ENCODE measurements at places on chromosomes 11 and 22. TPM values are rescaled to one million over a fixed set of nuclear protein-coding genes. Genes with fewer than 3 reads are reported as not detected.
A peak's percentile ranks its signal among the peaks of the same experiment; 100 is the strongest.

- no peak for DNase-seq
Observed at GRCh38 chr22:23001463-23001862, 68.9 kb upstream of the GNAZ start.

- peak; percentile 74 for DNase-seq
Observed at GRCh38 chr11:117143390-117143789, 697 bp upstream of the PAFAH1B2 start.

DNA sequence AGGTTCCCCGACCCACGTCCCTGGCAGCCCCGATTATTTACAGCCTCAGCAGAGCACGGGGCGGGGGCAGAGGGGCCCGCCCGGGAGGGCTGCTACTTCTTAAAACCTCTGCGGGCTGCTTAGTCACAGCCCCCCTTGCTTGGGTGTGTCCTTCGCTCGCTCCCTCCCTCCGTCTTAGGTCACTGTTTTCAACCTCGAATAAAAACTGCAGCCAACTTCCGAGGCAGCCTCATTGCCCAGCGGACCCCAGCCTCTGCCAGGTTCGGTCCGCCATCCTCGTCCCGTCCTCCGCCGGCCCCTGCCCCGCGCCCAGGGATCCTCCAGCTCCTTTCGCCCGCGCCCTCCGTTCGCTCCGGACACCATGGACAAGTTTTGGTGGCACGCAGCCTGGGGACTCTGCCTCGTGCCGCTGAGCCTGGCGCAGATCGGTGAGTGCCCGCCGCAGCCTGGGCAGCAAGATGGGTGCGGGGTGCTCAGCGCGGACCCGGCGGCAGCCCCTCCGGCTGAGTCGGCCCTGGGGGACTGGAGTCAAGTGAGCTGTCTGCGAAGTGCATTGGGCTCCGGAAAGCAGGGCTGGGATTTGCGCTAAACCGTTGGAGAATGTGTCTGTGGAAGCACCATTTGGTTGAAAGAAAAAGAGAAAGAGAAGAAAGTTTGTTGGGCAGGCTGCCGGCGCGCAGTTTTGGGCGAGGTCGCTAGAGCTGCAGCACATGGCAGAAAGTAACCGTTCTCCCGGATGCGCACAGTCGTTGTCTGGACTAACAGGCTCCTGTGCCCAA lies at the start of gene CD44:
Gene CD44, plus strand, starts transcription at position 229 of the 779 bp plus-strand sequence. Its CDS starts 133 bp downstream, at position 362.
- peak; percentile 91 for DNase-seq

DNA sequence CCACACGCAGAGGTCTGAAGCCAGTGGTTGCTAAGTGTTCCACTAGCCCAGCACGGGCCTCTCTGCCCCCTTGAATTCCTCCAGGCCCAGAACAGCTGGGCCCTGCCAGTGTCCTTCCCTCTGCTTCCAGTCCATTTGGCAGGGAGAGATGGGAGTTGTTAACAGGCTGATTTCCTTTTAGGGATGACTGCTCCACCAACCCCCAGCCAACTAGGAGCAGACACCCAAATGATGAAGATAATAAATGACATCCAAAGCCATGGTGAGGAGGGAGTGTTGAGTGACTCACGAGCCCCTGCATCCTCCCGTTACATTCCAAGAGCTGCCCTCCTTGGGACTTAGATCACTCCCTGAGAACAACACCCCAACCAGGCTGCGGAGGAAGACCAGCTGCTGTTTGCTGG lies 20.6 kb downstream of the PARVA start:
- no peak for DNase-seq

GALNT18 gene
- total RNA-seq, result 8.6 TPM

- DNase-seq, result no peak
Observed at GRCh38 chr11:92278791-92279433, 54.3 kb downstream of the FAT3 start.

DDTL gene
- total RNA-seq, result 5.0 TPM

DNA sequence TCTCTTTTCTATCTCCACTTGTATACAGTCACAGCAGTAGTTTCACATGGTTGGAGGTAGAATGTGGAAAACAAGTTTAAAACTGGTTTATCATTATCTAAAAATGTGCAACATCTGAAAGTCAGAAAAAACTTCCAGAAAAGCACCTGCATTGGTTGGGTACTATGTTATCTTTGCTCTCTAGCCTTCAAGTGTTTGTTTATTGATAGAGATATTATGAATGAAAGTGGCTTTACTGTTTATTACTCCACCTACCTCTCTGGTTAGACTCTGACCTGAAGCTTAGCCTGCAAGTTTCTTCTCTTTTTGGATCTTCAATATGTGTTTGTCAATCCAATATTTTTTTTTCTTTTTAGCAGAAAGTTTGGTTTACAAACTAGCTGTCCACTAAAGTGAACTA lies 2161.4 kb upstream of the RAG2 start:
- no peak for DNase-seq

- no peak for DNase-seq
Observed at GRCh38 chr22:20946080-20946986, 20.7 kb upstream of the AIFM3 start.

DNA sequence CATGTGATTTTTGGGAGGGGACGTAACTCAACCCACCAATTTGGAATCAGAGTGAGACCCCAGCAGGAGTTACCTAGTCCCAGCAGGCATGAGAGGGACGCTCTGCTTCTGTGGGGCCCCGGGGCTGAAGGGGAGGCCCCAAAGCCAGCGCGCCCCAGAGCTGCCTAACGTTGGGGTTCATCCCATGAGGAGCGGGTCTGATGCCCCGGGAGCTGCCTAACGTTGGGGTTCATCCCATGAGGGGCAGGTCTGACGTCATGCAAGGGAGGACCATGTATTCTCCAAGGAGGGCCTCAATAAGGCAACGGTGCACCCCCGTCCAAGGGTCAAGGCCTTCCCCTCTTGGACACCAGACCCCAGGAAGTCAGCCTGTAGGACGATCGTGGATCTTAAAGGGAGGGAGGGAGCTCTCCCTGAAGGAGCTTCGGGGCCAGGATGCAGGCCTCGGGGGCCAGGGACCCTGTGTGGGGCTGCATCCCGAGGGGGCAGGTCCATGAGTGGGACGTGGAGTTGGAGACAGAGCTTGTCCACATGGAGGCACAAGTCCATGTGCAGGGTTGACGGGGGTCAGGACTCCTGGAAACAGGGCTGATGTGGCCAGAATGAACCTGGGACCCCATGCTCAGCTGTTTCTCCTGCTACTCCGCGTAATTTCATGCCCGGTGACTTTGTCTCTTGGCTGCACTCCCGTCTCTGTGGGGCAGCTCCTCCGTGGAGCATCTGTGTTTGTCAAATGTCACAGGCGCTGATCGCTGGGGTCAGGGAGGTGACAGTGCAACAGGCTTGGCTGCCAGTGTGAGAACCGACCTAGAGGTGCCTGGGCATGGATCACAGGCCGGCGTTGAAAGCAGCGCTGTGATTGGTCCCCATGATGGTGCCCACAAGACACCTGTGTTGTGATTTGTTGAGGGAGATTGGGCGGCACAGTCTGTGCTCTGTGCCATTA lies 1029.1 kb downstream of the BRD1 start:
- DNase-seq, result no peak

DNA sequence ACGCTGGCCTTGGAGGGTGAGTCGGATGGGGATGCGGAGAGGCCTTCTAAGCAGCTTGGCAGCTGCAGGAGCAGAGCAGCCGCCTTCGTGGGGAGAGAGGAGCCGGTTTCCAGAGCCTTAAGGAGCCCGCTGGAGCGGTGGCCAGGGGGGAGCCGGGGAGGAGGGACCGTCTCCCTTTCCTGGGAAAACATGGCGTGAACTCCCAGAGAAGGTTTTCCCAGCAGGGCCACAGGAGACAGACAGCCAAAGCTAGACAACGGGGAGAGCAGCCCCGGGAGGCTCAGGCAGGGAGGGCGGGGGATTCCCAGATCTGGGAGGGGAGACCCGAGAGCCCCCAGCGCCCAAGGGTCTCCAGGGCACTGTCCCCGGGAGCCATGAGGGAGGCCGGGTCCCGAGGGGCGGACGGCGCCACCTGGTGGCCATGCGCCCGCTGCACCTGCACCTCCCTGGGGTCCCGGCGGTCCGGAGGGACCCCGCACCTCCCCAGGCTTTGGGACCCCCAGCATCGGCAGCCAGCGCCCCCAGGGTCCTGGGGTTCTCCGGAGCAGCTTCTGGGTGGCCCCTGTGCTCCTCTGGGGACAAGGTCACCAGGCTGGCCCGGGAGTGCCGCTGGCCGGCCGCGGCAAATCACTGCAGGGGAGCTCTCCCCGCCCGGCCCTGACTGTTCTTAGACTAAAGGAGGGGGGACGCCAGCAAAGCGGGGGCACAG lies 2.4 kb upstream of the SYT8 start:
- DNase-seq, result peak; percentile 91

OR8D4 gene
- not detected for total RNA-seq

GRCh38 chr11:26584818-26585217 lies 12.8 kb upstream of the MUC15 start:
- no peak for DNase-seq

KREMEN1 gene
- total RNA-seq, result not detected

DNA sequence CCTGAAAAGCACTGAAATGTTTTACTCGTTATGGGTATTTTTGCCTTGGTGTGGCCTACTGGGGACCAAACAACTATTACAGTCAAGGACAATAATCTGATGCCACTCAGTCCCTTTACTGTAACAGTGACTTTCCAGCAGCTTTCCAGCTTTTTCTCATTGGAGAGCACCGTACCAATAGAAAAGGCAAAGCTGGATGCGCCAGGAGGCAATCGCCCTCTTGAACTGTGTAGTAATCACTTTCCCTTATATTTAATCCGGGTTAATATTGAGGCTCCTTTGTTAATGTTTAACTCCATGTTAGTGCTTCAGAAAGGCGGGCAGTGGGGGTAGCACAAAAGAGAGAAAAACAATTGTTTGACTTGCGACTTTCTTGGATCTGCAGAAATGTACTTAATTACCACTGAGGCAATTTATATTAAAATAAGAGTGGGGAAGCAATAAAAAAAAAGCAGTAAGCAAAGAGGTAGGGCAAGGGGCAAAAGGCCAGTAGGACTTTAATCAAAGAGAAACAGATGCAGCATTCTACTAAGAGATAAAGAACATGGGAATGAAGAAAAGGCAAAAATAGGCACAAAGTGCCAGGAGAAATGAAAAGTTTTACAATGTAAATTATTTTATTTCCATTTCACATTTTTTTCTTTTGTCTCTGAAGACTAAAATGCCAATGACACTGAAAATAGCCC lies 81.6 kb downstream of the LRRC4C start:
- DNase-seq, result no peak

DNA sequence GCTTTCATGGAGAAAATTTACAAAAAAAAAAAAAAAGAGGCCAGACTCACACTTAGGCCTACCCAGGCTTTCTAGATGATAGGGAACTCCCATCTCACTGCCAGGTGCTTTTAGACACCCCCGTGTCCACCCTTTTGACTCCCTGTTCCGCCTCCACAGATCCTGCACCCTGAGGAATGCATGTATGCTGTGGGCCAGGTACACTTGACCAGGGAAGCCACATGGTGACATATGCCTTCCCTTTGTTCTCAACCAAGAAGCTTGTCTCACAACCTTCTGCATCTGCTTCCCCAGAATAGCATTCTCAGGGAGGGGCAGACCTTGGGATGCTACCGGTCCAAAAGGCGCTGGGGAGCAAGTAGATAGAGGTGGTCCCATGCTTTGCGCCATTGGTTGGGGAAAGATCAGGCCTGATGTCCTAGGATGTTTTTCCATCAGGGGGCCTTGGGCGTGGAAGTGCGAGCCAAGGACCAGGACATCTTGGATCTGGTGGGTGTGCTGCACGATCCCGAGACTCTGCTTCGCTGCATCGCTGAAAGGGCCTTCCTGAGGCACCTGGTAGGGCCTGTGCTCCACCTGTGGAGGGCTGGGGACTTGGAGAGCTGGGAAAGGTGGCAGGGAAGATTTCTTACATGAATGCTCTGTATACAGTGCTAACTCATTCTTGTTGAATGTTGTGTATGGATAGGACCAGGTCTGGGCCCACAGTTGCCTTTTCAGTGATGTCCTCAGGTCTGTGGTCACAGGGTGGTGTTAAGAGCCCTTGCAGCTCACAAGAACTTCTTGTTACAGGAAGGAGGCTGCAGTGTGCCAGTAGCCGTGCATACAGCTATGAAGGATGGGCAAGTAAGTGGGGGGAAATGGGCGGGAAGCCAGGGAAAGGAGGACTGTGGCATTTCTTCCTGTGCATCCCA lies 7.5 kb downstream of the HMBS start:
- DNase-seq, result no peak

NRIP3 gene
- total RNA-seq, result 5.3 TPM

DNA sequence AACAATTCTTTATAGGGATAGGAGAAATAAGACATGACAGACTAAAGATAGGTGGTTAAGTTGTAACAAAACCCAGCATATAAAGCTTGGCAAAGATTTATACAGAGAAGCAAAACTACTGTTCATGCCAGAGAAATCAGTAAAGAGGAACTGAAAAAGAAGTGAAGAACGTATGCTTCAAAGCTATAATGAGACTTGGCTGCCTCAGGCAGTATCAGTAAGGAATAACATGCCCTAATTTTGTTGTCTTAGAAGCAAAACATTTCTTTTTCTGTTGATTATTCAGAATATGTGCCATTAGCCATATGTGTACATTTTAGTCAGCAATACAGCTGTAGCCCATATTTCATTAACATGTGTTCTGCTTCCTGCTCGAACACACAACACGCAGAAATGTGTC lies 403.2 kb downstream of the NELL1 start:
- DNase-seq, result no peak

- peak; percentile 67 for DNase-seq
Observed at GRCh38 chr11:111631666-111632039, 29.4 kb downstream of the SIK2 start.

DNA sequence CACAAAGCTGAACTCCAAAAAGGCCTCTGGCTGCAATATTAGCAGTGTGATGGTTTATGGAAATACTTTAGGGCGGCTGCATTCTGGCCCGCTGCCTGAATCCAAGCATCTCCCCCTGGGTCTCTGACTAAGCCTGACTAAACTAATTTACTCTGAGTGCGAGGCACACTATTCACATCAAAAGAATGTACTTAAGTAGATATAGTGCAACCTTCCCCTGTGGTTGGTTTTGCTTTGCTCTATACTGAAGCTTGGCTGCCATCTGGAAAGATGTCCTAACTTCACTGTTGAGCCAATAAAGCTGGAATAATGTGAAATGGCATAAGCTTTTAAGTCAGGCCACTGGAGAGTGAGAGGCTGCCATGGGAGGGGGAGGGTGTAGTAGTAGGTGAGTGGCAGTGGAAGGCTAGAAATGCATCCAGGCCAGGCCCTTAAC lies 321.6 kb downstream of the AASDHPPT start:
- no peak for DNase-seq

GRCh38 chr11:120575461-120575860 lies 63.9 kb downstream of the GRIK4 start:
- no peak for DNase-seq

PKNOX2 gene
- not detected for total RNA-seq

DNA sequence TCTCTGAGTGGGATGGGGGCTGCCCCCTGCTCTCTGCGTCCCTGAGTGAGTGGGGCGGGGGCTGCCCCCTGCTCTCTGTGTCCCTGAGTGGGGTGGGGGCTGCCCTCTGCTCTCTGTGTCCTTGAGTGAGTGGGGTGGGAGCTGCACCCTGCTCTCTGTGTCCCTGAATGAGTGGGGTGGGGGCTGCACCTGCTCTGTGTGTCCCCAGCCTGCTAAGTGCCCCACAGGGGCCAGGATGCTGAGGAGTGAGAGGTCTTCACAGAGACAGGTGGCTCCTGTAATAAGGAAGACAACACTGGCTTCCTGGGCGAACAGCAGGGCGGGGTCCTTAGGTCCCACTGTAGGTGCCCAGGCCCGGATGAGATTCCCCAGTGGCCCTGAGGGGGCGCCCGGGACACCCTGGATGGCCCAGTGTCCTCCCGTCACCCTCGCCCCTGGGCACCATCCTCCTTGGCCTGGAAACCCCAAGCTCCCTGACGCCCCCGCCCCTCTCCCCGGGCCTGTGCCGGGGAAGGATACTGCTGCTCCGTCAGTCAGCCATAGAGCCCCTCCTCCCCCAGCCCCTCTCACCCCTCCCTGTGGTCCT lies 3.8 kb upstream of the CCDC188 start:
- no peak for DNase-seq

POU2AF3 gene
- 0.37 TPM for total RNA-seq

All from activated CD4-positive, alpha-beta T cell treated with anti-CD3 and anti-CD28 coated beads, Interleukin-2, amount 10 ng/mL, durations not matched to agents 24 days and 14 days (primary cell).